Heart left ventricle (tissue), 16 donors: ENCODE measurements at places on chromosomes 2 and 18. TPM values are rescaled to one million over a fixed set of nuclear protein-coding genes. Genes with fewer than 3 reads are reported as not detected.

DNA sequence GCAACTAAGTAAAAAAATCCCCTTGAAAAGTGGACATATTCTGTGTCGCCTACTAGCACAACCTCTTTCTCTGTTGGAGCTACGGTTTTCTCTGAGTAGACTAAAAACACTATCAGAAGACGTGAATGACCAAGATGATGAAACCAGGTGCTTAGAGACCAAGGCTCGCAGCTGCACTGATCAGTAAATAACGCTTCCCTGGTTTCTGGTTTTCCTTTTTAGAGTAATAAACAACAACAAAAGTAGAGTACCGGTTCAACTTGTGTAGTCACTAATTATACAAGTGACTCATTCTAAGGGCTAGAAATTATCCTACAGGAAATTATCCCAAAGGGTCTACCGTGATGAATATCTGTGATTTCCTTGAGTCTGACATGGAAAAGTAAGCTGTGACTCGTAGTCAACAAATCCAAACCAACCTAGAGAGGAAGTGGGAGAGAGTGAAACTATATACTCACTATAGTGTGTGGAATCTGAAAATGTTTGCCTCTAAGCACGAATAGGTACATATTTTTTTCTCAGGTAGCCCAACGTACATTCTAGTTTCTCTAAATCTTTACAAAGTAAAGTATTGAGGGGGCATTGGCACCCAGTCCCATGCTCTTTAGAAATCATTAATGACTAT is 17.8 kb downstream of the RASGRP3 start:
- no peak overlapping the region for H3K27ac ChIP-seq
- H3K36me3 ChIP-seq: no peaks in the 10 kb centered on the region
- peaks cover 5% of the 10 kb centered on the region for H3K4me1 ChIP-seq
- H3K4me3 ChIP-seq: no peak overlapping the region
- no peak for DNase-seq
- no peaks in the 10 kb centered on the region for H3K27me3 ChIP-seq

DNA sequence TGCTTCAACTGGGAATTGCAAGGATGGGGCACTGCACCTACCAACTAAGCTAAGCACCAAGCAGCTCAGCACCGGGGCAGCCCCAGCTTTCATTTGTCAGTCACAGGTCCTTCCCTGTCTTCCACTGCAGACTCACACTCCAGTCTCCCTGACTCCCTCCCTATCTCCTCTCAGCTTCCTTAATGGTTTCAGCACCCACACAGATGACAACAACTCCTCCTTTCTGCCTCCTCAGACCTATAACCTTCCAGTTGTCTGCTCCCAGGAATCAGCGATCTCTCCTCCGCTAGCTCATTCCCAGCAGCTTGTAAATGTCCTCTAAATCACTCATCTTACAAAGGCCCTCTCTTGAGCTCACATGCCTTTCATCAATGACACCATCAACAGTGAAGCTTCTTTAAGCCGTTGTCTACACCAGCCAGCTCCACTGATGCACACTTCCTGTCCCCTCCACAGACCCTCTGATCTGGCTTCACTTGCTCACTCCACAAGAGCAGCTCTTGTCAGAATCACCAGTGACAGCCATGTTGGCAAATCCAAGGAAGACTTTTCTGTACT is 32.1 kb downstream of the CLASP1 start:
- DNase-seq: no peak
- peaks cover 47% of the 10 kb centered on the region for H3K4me1 ChIP-seq
- H3K4me3 ChIP-seq: no peak overlapping the region
- no peak overlapping the region for H3K27ac ChIP-seq

The PPIG gene
- total RNA-seq: 29.4 TPM

DNA sequence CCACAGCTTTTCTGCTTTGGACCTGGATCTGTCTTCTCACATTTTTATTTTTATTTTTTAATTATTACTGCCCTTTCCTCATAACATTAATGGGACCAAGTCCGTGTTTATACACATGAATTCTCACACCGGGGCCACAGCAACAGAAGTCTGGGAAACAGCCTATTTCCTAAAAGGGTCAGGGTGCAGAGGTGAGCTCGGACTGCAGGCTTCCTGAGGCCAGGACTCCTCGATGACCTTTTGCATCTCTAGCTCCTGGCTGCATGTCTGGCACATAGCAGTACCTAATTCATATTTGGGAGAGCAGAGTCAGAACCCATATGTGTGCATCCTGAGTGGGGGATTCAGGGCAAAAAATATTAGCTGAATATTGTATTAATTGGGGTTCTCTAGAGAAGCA is 9.6 kb upstream of the RAB31 start:
- no peak overlapping the region for H3K27ac ChIP-seq
- H3K4me1 ChIP-seq: no peaks in the 10 kb centered on the region
- no peak for DNase-seq
- H3K4me3 ChIP-seq: no peak overlapping the region
- H3K27me3 ChIP-seq: no peaks in the 10 kb centered on the region
- H3K36me3 ChIP-seq: no peaks in the 10 kb centered on the region

GRCh38 chr2:198327526-198327925 is 523.1 kb downstream of the PLCL1 start:
- H3K4me1 ChIP-seq: no peaks in the 10 kb centered on the region
- peaks cover under 1% of the 10 kb centered on the region for H3K27me3 ChIP-seq
- no peak for DNase-seq
- H3K4me3 ChIP-seq: no peak overlapping the region
- no peak overlapping the region for H3K27ac ChIP-seq

The THSD7B gene
- 0.17 TPM for total RNA-seq

DNA sequence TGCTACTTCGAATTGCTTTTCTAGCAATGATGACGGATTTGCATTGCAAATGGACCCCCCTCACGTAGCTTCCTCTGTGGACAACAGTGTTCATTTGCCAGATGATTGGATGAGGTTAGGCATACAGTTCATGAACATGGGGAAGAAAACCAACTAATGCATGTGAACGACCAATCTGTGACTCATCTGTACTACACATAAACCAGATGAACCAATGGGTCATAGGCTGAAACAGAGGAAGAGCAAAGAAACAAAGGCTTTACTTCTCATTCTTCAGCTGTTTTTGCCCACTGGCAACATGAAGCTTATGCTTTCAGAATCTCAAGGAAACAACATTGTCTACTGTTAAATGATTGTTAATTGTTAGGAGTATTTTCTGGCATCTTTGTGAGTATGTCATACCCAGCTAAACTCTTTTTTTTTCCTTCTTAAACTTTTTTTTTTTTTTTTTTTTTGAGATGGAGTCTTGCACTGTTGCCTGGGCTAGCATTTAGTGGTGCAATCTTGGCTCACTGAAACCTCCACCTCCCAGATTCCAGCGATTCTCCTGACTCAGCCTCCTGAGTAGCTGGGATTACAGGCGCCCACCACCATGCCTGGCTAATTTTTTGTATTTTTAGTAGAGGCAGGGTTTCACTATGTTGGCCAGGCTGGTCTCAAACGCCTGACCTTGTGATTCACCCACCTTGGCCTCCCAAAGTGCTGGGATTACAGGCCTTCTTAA is 35.5 kb downstream of the EFEMP1 start:
- H3K36me3 ChIP-seq: no peaks in the 10 kb centered on the region
- H3K4me3 ChIP-seq: no peak overlapping the region
- H3K4me1 ChIP-seq: no peaks in the 10 kb centered on the region
